ENCODE measurements at places on chromosomes 13 and 19.

GRCh38 chr19:18173054-18173571 lies 500 bp upstream of the IFI30 start:
- no peak for DNase-seq

DNA sequence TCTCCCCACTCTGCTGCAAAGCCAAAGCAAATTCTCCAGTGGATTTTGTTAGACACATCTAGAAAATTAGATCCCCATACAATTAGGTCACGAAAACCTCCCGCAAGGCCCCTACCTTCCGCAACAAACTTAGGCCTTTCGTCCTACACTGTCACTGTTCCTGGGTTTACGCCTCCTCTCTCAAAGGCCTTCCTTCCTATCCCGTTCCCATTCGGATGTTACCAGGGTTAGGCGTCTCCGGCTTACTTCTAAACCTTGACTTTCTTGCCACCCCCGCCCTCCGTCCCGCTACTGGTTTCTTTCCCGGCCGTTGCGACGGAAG lies 754 bp downstream of the RNF6 start:
- DNase-seq: no peak

GRCh38 chr13:73861136-73861535 lies 273.1 kb downstream of the KLF12 start:
- no peak for DNase-seq

DNA sequence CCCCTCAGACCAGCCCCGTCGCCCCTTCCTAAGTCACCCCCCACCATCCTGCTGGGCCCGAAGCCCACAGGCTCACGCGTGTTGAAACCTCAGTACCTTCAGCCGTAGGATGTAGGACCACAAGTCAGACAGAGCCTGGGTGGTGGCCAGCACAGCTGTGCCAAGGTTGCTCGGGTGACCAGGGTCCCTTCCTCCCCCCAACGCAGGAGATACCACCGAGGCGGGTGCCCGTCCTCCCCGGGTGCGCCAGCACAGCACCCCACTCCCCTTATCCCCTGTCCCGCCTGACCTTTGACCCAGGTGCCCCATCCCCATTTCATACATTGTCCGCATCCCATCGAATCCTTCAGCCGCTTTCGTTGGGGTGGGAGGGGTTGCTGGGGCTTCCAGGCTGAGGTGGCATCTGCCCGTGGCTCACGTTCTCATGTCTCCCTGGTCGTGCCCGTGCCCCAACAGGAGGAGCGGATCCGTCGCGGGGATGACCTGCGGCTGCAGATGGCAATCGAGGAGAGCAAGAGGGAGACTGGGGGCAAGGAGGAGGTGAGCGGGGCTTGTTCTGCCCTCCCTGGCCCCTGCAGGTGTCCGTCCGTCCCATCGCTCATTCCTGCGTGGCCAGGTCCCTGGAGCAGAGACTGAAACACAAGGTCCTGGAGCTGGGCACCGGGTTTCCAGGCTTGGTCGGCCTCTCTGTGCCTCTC lies 14.5 kb downstream of the EPN1 start:
- no peak for DNase-seq

DNA sequence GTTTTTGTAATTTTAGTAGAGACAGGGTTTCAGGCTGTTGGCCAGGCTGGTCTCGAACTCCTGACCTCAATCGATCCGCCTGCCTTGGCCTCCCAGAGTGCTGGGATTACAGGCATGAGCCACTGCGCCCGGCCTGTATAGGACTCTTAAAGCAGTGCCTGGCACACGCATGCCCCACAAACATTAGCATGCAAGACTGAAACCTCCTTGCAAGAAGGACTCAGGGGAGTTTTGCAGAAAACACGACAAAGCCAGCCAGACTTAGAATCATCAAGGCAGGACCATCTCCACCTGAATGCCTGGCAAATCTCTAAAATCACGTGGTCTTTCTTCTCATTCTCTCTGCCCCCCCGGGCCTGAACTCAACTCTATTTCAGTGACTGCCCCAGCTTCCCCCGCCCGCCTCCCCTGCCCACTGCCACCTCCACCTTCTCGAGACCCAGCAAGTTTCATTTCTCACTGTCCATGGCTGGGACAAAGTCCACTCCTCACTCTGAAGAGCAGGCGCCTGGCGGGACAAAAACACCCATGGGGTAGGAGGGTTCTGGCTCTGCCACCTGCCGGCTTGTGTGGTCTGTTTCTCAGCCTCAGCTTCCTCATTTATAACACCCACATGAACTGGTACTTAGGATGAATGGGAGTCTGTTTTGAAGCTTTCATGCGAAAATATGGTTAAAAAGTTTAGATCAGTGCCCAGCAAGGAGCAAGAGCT lies 2.4 kb downstream of the TICAM1 start:
- DNase-seq: peak; percentile 63

DNA sequence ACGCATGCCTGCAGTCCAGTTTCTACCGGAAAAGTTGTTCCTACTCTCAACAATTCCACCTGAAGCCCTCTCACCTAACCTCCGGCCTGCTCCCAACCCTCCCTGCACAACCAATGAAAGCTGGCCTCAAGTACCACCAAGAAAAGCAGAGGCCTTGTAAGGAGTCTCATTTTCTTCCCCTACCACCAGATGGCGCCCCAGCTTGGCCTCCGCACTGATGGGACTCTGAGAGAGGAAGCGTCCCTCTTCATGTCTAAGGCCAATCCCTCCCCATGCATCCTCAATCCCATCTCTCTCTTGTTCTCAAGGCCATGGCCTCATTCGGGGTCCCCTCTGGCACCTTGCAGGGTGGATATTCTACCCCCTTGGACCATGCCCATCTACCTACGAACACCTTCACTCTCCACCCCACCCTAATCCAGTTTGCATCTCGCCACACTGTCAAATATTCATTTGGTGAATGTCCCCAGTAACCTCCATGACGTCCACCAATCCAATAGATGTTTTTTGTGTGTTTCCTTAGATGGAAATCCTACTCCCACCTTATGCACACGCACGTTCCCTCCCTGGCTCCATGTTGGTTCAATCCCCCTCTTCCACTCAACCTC lies 412.8 kb downstream of the ZNF536 start:
- DNase-seq: peak; percentile 55

GRCh38 chr19:42156571-42156970 lies 24.3 kb upstream of the POU2F2 start:
- DNase-seq: no peak

DNA sequence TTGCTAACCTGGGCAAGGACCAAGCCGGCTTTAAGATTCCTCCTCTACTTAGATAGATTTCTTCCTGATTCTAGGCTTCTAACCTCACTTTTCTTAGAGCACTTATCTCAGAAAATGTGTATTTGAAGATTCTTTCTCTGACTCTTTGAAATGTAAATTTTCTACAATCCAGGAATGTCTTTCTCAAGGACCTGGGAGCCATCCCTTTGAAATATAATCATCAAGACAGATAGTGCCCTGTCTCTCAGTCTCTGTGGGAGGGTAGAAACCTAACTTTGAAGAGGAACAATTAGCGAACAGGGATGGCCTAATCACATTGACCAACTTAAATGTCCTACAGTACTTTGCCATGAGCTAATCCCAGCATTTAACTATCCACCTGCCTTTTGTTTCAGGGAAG lies 1646.0 kb downstream of the PCDH9 start:
- DNase-seq: no peak

DNA sequence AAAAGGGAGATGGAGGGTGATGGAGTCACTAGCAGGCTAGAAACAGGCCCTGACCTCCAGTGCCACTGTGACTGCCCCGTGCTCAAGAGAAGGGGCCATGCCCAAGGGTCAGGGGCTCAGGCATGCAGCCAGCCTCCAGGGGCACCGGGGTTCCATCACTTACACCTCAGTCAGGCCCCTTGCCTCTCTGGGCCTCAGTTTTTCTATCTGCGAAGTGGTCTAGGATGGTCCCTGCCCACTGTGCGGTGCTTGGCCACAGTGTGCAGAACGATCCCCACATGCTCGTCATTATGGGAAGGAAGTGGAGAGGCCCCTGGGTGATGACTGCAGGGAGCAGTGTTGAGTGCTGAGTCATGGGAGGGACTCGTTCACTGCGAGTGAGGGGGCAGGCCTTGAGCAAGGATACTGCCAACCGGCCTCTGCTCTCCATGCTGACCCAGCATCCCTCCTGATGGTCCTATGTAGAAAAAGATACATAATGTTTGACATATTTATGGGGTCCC lies 23.1 kb downstream of the TMED1 start:
- DNase-seq: peak; percentile 78

DNA sequence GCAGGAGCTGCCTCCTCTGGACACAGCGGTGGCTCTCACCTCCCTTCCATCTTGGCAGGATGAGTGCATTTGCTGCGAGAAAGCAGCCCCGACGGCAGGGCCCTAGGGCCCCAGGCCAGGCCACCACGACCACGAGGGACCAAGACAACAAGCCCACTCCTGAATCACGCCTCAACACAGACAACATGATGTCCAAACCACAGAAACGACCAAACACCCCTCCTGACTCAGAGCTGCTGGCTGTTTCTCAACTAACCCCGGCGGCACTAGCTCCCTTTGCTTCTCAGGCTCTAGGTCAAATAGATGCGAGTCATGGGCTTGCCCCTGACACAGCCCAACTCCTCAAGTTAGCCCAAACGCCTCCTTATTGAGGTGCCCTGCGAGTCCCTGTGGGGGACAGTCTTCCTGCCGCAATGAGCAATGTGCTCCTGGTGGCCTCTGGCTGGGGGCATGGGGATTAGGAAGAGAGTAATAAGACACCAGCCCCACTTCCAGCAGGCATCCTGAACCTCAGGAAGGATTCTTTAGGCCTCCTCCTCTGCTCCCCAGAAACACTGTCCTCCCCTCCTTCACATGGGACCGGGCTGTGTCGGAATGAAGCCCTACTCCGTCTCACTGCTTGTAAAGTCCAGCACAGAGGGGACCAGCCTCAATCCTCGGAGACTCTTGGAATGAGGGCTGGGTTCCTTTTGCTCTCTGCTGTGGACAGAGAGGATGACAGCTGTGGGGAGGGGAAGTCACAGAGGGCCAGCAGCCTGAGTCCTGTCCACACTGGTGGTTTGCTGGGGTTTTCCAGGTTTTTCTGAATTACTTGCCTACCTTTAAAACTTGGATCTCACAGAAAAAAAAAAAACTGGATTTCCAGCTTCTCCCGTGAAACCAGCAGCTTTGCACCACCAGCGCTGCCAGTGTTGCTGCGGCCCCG lies 6.9 kb upstream of the ATF5 start:
- DNase-seq: no peak

DNA sequence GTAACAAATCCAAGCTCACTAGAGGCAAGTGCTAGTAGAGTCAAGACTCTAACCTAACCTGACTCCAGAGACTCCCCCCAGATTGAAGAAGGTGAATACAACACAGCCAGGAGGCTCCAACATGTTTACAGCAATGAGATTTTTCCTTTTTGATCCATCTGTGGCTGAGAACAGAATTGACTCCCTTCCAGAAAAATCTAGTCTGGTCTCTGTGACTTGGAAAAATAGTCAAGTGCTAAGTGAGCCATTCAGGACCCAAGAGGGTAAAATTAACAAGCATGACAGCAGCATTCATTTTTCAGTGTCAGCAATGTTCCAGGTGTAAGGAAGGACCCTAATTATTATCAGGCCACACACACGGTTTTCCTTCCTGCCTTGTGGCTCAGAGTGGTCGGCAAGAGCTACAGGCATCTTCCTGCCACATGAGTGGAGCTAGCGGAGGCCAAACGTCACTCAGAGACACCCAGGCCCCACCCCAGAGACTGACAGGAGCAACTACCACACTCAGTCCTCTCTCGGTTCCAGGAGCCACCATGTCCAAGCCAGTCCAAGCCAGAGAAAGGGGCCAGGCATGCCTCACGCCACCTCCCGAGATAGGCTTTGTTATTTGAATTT lies 395.1 kb downstream of the FOXO1 start:
- DNase-seq: peak; percentile 11

GRCh38 chr13:112710855-112711527 lies 21.2 kb downstream of the ATP11A start:
- DNase-seq: no peak

- no peak for DNase-seq
Observed at GRCh38 chr13:105345730-105346129, 1189.7 kb downstream of the EFNB2 start.

GRCh38 chr13:113744197-113745000 lies 14.6 kb upstream of the TMEM255B start:
- no peak for DNase-seq

GRCh38 chr19:1941146-1942077 lies at the start of gene CSNK1G2:
CSNK1G2 (plus strand) TSS chr19:1941172; CDS start chr19:1969773, 28,601 bp downstream.
- no peak for DNase-seq

- DNase-seq: no peak
Observed at GRCh38 chr13:20116213-20116612, 44.6 kb downstream of the GJA3 start.

DNA sequence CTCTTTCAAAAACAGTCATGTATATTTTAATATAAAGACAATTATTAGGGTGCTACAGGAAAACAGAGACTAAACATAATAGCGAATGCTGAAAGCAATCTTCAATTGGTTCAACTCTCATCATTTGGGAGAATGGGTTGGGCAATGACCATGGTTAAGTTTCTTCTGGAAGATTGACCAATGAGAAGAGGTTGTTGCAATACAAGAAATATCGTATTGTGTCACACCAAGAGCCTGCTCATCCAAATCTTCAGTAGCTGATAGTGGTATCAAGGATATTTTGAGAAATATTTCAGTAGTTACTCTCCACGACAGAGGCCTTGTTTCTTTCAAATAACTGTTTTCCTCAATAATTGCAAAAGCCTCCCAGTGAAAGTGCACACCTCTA lies 83.0 kb upstream of the FNDC3A start:
- no peak for DNase-seq

GRCh38 chr13:34431827-34432581 lies 510.1 kb upstream of the NBEA start:
- no peak for DNase-seq

DNA sequence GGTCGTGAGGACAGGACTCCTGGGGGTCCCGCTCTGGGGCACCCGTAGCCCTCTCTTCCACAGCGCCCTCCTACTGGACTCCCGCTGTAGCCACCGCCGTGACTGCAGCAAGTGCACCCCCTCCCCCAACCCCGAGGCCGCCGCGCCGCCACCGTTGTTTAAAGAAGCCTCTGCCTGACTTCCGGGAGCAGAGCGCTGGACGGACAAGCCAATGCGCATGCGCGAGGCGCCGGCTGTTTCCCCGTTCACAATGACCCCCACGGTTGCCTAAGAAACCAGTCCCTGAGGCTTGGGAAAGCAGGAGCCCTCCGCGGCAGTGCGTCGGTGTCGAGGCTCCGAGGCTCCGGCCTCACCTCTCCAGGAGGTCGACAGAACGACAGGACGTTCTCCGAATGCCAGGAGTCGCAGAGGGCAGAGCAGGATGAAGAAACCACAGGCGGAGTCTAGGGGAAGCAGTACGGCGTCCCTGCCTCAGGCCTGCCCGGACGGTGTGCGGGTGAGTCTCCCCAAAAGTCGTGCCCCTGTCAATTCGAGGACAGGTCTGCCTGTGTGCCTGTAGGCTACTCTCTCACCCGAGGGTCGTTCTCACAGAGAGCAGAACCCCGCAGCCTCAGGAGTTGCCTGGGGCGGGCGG lies 70.5 kb upstream of the ZNF420 start:
- no peak for DNase-seq

DNA sequence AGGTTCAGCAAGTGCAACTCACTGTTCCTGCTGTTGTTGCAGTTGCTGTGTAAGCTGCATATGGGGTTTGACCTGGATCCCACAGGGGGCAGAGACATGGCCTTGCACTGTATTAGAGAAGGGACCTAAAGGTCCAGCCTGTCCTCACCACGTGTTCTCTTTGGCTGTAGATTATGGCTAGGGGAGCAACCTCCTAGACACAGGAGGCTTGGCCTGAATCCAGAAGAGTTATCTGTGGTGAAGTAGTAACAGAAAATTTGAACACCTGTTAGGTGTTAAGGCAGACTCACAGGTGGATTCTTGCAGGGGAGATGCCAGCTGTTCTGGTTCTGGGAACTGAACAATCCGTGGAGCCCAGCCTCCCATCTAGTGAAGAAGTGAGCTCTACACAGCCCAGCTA lies 3.4 kb upstream of the CYP4F11 start:
- DNase-seq: no peak
